Posterior cingulate gyrus (tissue), 11 donors: ENCODE measurements at places on chromosomes 7 and 10.

- peak; percentile 55 for DNase-seq
Observed at GRCh38 chr7:30731581-30731980, 20.4 kb upstream of the INMT start.

GRCh38 chr10:66550351-66550750 lies 375.5 kb upstream of the LRRTM3 start:
- DNase-seq: no peak

GRCh38 chr7:129258649-129259389 lies 34.0 kb downstream of the AHCYL2 start:
- no peak for DNase-seq

- no peak for DNase-seq
Observed at GRCh38 chr10:102347236-102347828, 48.2 kb upstream of the NFKB2 start.

DNA sequence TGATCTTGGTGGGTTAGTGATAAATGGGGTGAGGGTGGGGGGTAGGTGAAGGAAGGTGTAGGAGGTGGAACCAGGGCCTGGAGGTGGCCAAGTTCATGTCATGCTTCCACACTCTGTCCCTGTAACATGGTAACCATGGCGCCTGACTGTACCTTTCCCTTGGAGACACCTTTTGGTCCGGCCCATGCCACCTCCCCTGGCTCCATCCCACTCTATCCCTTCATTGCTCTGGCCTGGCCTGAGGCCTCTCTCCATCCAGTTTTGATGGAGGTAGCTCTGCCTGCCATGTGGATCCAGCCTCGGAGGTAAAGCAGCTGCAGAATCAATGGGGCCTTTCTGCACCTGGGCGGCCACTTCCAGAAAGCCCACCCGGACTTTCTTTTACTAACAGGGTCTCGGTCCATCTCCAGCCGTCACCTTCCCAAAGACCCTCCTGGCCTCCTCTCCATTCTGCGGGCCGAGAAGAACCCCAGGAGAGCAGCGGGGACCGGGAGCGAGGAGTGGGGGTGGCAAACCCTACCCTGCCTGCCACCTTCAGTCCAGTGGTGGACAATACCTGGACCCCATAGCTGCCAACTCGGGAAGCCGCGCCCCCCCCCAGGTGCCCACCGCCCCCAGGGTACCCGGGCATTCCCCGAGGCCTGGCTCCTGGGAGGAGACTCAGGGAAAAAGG lies 504 bp upstream of the TRRAP start:
- no peak for DNase-seq
